NCI-H460 (cell line): ENCODE measurements at places on chromosomes 4 and X. TPM values are rescaled to one million over a fixed set of nuclear protein-coding genes. Genes with fewer than 3 reads are reported as not detected.

The TEC gene
- 2.7 and 2.9 TPM in 2 replicates for total RNA-seq

- no peak for DNase-seq
Measured at GRCh38 chr4:120056246-120056645, 10.4 kb downstream of the MAD2L1 start.

- no peak for DNase-seq
Measured at GRCh38 chr4:176339936-176340761, 20.4 kb downstream of the SPCS3 start.

GRCh38 chr4:157423526-157424020 is 203.0 kb downstream of the GRIA2 start:
- DNase-seq = no peak

GRCh38 chr4:156672492-156673305 is 298.9 kb downstream of the PDGFC start:
- no peak for DNase-seq
